ENCODE measurements at places on chromosomes 12 and 14.

DNA sequence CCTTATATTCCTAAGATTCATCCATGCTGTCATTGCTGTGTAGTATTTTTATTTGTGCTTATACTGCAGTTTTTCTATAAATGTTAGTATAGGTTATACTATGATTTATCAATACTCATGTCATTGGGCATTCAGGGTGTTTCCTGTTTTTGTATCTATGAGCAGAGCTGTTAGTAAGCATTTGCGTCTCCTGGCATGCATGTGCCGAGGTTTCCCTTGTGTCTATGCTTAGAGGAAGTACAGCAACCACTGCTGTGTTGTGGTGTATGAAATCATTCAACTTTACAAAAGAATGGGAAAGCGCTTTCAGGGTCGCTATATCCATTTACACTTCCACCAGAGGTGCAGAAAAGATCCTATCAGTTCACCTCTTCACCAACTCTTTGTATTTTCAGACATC, 122.7 kb downstream of the RGS6 start:
- DNase-seq, result no peak

DNA sequence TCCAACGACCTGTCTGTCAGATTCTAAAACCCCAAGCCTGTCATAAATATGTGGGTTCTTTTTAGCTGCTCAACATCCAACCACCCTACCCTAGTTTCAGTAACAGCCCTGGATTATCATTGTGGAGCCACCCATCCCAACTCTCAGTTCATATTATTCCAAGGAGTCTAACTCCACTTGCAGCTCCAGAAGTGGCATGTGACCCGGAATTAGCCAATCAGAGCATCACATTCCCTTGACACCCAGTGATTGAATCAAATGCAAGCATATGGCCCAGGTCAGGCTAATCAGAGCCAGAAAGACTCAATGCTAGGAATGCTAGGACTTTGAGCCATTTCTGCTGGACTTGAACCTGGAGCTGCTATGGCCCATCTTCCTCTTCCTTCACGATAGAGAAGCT, 17.1 kb upstream of the HSP90B1 start:
- DNase-seq, result no peak

- no peak for DNase-seq
These were observed 24.5 kb downstream of the ASB2 start for GRCh38 chr14:93951635-93952540.

GRCh38 chr12:30997685-30998440, 71.3 kb downstream of the TSPAN11 start:
- DNase-seq, result no peak

DNA sequence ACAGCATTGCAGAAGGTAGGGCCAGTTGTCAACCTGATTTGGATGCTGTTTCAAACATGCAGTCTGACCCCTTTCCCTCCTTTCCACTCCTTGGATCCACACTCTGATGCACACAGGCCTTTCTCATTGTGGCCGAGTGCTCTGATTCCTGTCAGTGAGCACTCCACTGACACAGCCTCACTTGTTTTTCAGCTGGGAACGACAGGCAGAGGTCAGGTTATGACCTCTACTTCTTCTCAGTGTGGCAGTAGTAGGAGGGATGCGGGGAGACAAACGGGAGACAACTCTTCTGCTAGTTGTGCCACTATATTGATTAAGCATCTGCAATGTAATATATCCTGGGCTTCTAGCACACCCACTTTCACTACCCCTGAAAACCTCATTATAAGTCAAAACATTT, 61.8 kb downstream of the DERA start:
- no peak for DNase-seq

DNA sequence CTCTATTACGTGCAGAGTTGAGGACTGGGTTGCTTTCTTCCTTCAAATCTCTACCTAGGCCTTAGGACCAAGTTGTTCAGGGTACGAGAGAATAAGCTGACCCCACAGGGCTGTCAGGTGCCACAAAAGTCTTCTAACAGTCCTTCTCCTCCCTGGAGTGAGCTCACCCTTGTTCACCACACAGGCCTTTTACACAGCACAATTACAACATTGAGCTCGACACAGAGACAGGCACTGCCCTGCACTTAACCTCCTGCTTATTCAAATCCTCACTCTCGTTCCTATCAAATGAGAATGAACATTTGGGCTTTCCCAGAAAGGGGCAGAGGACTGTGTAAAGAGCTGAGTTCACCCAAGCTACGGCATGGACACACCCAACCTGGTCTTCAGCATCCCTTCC, 2.4 kb downstream of the GALNT6 start:
- no peak for DNase-seq

DNA sequence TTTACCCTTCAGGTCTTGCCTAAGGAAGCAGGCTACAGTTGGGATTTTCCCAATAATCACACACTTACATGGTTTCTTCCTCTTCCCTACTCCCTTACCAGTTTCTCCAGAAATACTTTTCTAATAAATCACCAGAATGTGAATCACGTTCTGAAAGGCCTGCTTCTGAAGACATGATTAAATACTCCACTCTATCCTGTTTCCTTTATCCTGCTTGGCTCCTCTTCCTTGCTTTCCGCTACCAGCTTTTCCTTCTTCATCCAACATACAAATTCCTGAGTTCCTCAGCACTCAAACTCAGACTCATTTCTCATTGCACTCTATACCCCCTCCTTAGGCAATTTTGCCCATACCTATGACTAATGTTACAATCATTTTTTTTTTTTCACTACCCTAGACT, 118.3 kb downstream of the MGAT4C start:
- DNase-seq, result no peak

GRCh38 chr12:52667509-52667908, 12.7 kb downstream of the KRT1 start:
- no peak for DNase-seq

- DNase-seq, result no peak
These were observed 405.2 kb upstream of the FLRT2 start for GRCh38 chr14:85124631-85125290.

DNA sequence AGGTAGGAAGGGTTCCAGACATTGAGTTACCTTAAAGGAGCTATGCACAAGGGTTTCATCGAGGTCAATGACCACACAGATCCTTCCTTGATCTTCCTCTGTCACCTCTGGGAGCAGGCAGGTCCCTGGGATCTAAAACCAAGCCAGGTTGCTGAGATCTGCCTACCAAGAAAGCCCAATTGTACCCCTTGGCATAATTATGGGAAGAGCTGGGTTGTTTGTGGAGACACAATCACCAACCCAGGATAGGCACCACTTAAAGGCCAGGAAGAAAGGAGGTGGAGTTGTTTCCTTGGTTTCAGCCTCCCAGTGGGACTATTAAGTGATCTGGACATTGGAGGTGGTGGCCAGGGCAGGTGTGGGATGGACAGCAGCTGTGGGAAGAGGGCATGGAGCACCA, 8.4 kb upstream of the AVIL start:
- DNase-seq, result no peak

GRCh38 chr14:101456246-101457175, 104.8 kb upstream of the DIO3 start:
- DNase-seq, result no peak

- DNase-seq, result no peak
These were observed 73.9 kb downstream of the VEZT start for GRCh38 chr12:95291501-95291900.

- DNase-seq, result no peak
These were observed 101.5 kb downstream of the SYT1 start for GRCh38 chr12:78966062-78966461.

- no peak for DNase-seq
These were observed 46.6 kb downstream of the SUSD6 start for GRCh38 chr14:69657950-69658355.

- no peak for DNase-seq
These were observed 35.2 kb upstream of the DLK1 start for GRCh38 chr14:100691395-100692056.

GRCh38 chr14:55088356-55088755, 36.9 kb downstream of the MAPK1IP1L start:
- no peak for DNase-seq

GRCh38 chr14:63725786-63726460, 1.9 kb downstream of the SGPP1 start:
- no peak for DNase-seq

GRCh38 chr12:127600211-127600610, 666.8 kb upstream of the TMEM132C start:
- DNase-seq, result no peak
